Thoracic aorta (tissue), 2 donors: ENCODE measurements at places on chromosomes 3 and 15.
A peak's percentile ranks its signal among the peaks of the same experiment; 100 is the strongest.

DNA sequence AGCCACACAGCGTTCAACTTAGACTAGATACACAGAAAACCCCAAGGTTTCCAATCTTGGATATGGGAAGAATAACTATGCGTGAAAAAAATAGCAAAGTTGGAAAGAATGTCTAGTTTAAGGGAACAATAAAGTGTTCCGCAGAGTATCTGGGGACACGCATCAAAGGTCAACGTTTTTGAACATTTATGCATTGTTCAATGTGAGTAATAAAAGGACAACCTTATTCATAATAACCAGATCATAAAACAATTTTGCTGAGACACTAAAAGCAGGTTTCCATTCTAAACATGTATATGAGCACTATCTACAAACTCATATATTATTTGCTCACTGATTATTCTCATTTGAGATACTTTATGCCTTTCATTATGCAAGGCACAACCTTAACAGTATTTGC lies 7.8 kb downstream of the ANO10 start:
- no peak for DNase-seq

- DNase-seq: no peak
Measured at GRCh38 chr3:46022909-46023785, 4.1 kb downstream of the XCR1 start.

DNA sequence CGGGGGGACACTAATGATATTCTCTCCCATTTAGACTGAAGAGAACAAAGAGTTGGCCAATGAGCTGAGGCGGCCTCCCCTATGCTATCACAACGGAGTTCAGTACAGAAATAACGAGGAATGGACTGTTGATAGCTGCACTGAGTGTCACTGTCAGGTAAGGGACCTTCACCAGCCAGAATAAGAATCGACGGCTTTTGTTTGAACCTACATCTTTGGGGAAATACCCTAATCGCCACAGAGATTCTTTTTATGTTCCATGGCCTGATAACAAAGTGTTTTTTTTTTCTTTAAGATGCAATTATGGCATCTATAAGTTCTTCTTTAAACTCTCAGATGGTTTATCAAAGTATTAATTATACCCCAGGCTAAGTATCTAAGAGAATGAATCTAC lies 3.4 kb downstream of the THBS1 start:
- DNase-seq: no peak

DNA sequence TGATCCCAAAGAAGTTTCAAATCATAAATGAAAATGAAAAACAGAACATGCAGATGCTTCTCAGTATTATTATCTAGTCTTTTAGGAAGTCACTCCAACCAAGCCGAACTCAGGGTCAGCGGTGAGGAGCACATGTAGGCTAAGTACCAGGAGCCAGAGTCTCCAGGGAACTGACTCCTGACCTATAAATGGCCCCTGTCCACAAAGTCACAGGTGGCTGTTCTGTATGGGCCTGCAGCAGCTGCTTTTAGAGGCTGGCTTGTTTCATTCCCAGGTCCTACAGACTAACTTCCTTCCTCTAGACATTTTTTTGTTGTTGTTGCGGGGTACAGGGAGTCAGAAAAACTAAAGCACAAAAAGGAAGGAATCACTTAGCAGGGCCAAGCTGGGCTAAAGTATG lies 54.6 kb downstream of the DAPK2 start:
- DNase-seq: no peak

- DNase-seq: no peak
Measured at GRCh38 chr3:73361591-73361990, 263.1 kb downstream of the PDZRN3 start.

DNA sequence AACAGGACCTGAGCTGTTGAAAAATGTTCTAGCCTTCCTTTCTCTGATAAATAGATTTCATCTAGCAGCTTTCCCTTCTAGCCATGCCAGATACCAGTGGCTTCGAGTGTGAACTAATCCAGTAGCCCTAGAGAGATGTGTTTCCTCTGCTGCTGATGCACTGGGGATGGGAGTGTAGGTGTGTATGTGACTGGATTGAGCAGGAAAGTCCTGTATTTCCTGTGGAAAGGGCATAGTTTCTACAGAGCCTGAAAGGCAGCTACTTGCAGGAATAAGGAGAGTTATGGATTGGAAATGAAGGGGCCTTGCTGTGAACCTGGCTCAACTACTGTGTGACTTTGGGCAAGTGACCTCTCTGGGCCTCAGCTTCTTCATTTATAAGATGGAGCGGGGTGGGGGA lies 8.6 kb downstream of the TIMP4 start:
- no peak for DNase-seq

GRCh38 chr3:107431246-107432012 lies 54.2 kb downstream of the CCDC54 start:
- peak; percentile 19 for DNase-seq

DNA sequence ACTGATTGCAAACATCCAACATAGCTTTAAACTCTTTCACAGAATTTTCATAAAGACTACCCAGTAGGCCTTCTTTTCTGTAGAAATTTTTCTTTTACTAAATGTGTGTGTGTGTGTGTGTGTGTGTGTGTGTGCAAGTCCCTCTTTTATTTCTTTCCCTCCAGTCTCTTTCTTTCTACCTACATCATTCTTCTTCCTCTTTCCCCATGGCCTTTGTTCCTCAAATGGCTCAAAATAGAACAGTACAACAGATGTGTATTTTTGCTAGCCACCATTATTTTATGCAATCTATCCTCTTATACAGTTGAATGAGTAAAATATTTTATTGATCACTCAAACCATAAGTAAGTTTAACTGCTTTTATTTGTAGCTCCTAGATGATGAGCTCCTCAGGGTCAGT lies 76.4 kb downstream of the USF3 start:
- DNase-seq: no peak

DNA sequence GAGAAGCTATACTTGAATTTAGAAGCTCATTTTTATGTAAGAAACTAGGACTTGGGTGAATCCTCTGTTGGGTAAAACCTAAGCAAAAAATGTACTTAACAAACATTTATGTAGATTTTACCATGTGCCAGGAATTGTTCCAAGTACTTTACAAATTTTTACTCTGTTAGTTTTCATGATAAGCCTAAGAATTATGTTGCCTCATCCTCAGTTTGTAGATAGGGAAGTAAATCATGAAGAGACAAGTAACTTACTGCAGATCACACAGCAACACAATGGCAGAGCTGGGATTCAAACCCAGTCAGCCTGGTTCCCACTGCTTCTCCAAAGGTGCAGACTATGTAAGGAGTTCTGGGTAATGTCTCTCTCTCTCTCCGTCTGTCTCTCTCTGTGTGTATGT lies 169.9 kb downstream of the DIPK2A start:
- no peak for DNase-seq

DNA sequence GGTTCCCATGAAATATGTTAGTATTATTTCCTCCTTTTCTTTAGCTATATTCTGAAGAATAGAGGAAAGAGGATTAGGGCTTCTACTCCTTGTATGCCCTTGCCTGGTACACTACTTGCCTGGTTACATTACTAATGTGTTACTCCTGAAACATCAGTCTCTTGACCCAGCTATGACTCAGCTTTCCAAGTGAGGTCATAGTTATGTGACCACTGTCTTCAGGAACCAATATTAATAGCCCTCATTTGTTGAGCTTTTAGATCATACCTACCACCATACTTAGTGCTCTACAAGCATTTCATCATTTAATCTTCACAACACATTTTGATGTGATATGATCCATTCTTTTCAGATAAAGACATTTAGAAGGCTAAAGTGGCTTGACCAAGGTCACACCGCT lies 60.3 kb downstream of the CMSS1 start:
- DNase-seq: peak; percentile 25

DNA sequence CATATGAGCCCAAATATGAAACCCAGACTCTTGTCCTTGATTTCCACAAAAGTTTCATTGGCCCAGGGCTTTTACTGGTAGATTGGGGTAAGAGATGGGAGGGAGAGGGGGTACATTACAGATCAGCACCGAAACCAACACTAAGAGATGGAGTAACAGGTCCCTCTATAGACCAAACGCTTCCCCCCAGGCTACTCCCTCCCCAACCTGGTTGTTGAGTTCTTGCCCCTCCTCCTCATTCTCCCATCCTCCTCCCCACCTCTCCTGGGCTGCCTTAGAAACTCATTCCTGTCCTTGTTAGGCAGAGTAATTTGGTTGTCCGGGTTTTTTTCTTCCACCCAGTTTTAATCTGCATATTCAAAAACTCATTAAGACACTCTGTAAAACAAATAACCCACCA lies 74.1 kb downstream of the MESD start:
- no peak for DNase-seq
